ENCODE measurements at places on chromosomes 1 and 21.

GRCh38 chr21:35048183-35048601 lies 910 bp downstream of the RUNX1 start:
- no peak for DNase-seq

DNA sequence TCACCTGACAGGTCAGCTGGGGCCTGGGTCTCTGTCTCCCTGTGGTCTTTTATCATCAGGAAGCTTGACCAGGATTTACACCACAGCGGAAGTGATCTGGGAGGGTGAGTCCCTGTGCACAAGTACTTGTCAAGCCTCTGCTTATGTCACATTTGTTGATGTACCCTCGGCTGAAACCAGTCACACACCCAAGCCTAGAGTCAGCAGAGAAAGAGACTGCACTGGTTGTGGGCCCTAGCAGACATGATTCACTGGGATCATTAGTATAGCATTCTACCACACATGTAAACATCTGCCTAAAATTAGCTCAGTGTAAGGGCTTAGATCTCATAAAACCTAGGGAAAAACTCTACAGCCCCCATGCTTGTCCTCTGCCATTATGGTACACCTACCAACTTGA lies 79.3 kb upstream of the LAMC2 start:
- DNase-seq = no peak

DNA sequence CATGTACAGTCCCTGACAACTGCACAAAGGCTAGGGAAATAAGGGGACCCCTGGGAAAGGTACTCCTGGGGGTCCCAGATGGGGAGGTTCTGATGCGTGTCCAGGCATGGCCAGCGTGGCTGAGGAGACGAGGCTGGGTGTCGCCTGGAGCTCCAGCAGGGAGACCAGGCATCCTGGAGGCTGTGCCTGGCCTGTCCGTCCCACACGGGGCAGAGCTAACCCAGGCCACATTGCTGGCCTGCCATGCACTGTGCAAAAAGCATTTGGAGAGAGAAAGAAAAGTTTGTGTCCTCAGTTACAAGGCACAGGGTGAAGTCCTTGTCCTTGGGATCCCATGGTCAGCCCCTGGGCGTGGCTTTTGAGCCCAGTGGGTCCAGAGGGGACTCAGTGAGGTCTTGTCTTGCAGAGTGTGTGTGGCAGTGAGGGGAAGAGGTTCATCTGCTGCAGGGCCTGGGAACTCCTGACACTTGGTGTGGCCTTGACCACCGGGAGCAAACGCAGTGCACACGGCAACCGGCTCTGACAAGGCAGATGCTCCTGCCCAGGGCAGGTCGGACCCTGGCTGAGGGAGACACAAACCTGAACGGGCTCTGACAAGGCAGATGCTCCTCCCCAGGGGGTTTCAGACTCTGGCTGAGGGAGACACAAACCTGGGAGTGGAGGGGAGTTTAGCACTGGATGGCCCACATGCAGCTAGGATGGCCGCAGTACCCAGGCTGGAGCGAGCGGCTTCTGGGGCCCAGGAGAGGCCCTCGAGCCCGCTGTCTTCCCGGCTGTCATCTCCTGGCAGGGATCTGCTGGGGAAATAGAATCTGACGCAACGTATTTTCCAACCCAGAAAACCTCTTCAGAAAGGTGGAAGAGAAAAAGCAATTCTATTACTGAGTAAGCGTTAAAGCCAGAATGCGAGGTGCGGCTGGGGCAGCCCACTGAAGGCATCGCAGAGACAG lies 37.3 kb upstream of the COL18A1 start:
- no peak for DNase-seq

GRCh38 chr1:15727021-15727420 lies 9.0 kb upstream of the SLC25A34 start:
- DNase-seq = no peak

GRCh38 chr1:111596499-111596898 lies 23.1 kb upstream of the RAP1A start:
- DNase-seq = no peak

DNA sequence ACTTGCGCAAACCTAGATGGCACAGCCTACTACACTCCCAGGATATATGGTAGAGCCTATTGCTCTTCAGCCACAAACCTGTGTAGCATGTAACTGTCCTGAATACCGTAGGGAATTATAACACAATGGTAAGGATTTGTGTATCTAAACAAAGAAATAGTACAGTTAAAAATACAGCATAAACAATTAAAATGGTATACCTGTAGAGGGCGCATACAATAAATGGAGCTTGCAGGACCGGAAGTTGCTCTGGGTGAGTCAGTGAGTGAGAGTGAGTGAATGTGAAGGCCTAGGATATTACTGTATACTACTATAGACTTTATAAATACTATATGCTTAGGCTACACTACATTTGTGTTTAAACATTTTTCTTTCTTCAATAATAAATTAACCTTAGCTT lies 99.3 kb downstream of the PLD5 start:
- DNase-seq = no peak

DNA sequence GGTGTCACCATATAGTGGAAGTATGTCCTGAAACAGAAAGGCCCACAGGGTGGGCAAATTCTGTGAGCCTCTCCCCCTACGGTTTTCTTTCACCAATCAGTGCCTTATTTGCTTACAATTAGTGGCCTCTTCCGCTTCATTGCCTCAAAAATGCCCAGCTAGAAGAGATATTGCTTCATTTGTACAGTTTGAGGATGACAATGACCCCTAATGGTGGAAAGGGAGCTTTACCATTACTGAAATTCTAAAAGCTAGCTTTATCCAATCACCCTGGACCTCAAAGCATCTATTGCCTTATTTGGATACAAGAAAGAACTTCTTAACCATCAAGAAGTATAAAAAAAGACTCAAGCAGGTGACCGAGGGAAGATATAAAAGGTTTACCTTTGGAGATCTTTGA lies 49.6 kb downstream of the LRRC71 start:
- no peak for DNase-seq

- DNase-seq = no peak
Observed at GRCh38 chr1:197769287-197769686, 6.0 kb downstream of the DENND1B start.
